Type B pancreatic cell (in vitro differentiated cells): ENCODE measurements at places on chromosomes 6 and 20.

GRCh38 chr6:22445946-22446345 is 123.4 kb upstream of the HDGFL1 start:
- no peak for DNase-seq

- DNase-seq, result no peak
These were observed 27.4 kb downstream of the CBLN4 start for GRCh38 chr20:55977690-55978459.

DNA sequence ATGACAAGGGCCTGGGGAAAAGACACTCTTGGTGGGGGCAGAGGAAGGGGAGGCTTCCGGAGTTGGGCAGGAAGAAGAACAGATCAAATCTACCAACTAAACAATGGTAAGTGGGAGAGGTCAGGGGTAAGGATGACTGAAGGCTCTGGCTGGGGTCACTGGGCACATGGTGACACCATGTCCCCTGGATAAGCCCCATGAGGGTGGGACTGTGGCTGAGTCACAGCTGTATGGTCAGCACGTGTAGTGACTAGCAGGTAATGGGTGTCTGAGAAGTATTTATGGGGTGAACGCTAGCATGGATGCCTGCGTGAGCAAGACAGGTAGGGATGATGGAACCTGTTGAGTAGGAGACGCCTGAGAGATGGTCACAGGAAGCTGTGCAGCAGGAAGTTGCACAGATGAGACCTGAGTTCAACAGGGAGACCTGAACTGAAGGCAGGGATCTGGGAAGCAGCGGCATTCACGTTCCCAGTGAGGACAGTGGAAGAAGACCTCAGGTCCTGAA is 64.5 kb upstream of the SNX9 start:
- no peak for DNase-seq

DNA sequence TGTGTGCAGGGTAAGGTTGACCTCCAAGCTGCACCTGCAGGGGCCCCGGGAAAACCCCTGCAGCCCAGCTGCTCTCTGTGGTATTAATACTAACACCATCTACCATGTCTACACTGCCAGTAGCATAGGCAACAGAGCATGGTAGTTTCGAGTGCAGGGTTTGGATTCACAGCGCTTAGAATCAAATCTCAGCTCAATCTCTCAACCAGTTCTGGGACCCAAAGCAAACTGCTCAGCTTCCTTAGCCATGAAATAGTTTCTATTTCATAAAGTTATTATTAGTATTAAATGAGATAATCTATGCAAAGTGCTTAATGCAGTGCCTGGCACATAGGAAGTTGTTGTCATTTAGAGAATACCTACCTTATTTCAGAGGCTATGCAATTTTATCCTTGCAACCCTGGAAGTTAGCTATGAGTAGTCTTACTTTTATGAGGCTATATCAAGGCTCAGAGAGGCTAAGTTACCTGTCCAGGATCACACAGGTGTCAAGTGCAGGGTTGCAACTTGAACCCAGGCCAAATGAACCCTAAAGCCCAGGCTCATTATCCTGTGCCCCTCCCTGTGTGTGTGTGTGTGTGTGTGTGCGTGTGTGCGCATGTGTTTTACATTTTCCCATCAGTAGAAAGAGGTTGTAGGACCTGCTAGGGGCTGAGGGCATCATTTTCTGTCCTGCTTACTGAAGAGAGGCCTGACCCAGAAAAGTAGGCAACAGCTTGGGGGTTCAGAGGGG is 27.6 kb upstream of the MRPS18A start:
- no peak for DNase-seq

GRCh38 chr6:20565342-20565741 is 31.1 kb downstream of the CDKAL1 start:
- no peak for DNase-seq

DNA sequence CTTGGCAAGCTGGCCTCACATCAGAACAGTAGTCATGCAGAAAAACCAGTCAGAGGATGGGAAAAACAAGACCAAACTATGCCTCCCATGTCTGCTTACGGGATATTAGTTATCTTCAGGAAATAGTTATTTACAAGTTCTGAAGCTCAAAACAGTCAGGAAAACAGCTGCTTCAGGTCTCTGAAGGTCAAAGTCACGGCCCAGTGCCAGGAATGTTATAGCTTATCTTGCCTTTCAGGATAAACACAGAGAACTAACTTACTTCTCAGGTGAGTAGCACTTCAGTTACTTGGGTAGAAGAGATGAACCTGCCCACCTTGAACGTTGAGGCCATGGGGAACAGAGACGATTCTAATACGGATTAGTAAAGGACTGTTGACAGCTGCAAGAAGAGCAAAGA is 310.7 kb downstream of the KIF16B start:
- no peak for DNase-seq

DNA sequence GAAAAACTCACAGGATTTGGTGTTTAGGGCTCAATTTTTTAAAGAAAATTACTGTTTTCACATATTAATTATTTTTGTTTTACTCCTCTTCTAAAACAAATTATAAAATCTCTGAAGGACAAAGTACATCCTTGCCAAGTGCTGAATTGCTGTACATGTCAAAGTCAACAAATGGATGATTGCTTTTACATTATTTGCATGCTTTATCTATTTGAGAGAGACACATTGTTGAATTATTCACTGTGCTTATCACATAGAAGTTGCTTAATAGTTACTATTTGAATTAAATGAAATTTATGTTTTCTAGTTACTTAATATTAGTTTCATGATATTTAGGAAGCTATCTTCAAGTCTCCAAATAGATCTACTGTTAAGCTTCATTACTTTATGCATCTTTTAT is 318.6 kb upstream of the PTCHD4 start:
- no peak for DNase-seq

GRCh38 chr6:776528-776931 is 83.6 kb upstream of the EXOC2 start:
- DNase-seq, result no peak

- no peak for DNase-seq
These were observed 444.1 kb downstream of the CBLN4 start for GRCh38 chr20:55561259-55561658.

DNA sequence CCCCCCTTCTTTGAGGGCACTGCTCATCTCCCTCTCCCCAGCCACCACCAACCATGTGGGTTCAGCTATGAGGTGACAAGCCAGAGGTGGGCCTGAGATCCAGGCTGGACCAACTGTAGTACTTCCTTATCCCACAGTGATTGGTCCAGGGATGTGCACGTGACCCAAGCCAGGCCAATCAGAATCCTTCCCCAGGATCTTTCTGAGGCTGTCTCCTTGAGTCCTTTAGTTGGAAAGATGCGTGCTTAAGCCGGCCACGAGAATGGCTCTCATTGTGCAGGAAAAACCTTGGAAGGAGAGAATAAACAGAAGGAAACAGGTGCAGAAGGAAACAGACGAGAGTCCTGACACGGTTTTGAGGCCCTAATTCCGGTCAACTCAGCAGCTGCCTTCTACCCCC is 39.2 kb downstream of the ZC3H12D start:
- no peak for DNase-seq

GRCh38 chr20:58963060-58963584 is 17.9 kb upstream of the NELFCD start:
- no peak for DNase-seq
